ENCODE measurements at places on chromosomes 7 and 10.

DNA sequence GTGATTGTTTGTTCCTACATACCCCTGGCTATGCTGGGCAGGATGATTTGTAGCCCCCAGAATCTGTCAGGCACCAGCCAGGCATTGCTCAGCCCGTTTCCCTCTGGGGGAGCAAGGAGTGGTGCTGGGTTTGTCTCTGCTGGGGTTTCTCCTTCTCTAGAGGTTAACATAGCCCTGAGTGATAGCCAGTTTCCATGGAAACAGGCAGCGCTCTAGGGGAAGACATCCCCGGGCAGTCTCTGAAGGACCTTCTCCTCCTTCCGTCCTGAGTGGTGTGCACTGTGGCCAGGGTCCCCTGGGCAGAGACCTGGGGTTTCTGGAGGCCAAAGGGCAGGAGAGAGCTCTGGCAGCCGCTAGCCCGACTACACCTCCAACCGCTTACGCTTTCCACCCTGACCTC, 50.6 kb upstream of the LRRC4 start:
- no peak for DNase-seq

- no peak for DNase-seq
Observed at GRCh38 chr10:33653584-33654367, 319.3 kb upstream of the NRP1 start.

GRCh38 chr10:80405626-80406025, 2.7 kb upstream of the PRXL2A start:
- DNase-seq = no peak

DNA sequence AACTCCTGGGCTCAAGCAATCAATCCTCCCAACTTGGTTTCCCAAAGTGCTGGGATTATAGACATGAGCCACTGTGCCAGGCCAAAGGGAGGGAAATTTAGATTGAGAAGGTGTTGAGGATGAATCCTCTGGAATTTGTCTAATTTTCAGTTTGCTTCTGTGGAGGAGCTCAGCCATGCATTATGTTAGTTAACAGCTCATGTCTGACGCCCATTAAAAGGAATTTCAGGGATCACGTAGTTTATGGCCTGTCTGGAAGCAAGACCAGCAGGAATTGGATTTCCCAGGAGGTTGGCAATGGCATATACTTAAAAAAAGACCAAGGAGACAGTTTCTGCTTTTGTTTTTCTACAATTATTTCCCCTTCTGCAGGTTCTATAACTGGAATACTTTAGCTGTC, 165.7 kb downstream of the OTUD1 start:
- no peak for DNase-seq

- DNase-seq = no peak
Observed at GRCh38 chr7:13725591-13725990, 263.9 kb downstream of the ETV1 start.

- no peak for DNase-seq
Observed at GRCh38 chr7:32410545-32410944, 79.6 kb downstream of the LSM5 start.

GRCh38 chr10:635088-635861, 54.2 kb downstream of the DIP2C start:
- no peak for DNase-seq

- DNase-seq = no peak
Observed at GRCh38 chr10:22455068-22455857, 110.0 kb downstream of the SPAG6 start.

All from CD8-positive, alpha-beta T cell (primary cell).